ENCODE measurements at places on chromosomes 1 and 21. TPM values are rescaled to one million over a fixed set of nuclear protein-coding genes. Genes with fewer than 3 reads are reported as not detected.
A peak's percentile ranks its signal among the peaks of the same experiment; 100 is the strongest.

GRCh38 chr1:25161981-25162380, 70.3 kb downstream of the SYF2 start:
- DNase-seq = no peak

DNA sequence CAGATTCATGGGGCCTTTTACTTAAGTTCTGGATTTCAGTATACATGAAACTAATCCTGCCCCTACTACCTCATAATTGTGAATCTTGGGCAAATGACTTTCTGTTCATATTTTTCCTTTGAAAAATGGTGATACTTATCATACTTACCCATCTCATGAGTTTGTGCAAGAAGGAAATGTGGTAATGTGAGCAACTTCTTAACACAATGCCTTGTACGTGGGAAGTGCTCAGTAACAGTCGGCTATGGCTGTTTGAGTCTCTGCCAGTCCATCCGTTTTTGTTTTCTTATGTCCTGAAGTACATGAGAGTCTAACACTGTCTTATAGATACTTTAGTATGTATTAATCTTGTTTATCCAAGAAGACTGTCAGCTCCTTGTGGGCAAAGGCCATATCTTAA, 86.5 kb downstream of the PATJ start:
- DNase-seq = no peak

Gene CD34
- total RNA-seq = 0.07 TPM

DNA sequence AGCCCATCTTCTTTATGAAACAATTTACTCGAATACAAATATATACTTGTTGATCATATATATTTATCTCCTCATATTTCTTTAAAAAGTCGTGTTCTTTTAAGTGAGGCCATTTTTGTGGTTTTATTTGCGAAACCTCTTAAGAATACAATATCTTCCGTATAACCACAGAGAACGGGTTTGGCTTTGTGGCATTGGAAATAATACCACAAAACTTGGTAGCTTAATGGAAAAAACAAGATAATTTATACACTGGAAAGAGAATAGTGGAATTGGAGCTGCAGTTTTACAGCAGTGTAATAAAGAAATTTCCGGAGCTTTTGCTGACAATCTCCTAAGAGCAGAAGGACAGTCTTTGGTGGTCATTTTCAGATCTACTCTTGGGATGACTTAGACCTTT, 29.4 kb downstream of the PTGFR start:
- no peak for DNase-seq

DNA sequence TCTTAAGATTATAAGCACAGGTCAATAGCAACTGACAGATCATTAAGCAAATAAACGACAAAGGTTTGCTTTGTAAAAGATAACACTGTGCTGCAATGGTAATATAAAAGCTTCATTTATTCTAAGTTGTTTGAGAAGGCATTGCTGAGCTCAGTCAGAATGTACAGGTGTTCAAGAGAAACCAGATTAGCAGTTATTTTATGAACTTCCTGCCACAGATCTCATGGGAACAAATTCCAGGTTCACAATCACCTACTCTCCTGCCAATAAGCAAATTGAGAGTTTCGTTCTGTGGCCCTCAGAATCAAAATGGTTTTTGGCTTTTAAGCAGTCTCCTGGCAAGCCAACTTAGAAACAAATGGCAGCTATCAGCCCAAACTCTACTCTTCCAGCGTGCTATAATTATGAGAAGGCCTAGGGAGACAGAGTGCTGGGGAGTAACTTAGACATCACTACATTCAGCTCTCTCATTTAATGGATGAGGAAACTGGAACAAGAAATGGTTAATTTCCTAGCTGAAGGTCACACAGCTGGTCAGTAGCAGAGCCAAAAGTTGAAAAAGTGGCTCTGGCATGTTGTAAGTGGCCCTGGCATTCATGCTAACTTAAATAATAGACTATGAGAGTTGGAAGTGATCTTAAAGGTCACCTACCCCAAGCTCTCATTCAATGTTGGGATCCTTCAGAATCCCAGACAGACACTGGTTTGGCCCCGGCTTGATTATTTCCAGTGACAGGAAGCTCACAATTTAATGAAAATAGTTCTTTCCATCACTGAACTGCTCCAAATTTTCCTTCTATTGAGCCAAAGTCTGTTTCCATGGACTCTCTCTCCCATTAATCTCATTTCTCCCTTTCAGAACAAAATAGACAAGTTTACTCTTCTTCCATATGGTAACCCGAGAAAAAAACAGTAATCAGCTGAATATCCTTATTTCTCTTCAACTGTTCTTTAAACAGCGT, 82.6 kb upstream of the EDEM3 start:
- DNase-seq = no peak

Gene IL10
- total RNA-seq = not detected

DNA sequence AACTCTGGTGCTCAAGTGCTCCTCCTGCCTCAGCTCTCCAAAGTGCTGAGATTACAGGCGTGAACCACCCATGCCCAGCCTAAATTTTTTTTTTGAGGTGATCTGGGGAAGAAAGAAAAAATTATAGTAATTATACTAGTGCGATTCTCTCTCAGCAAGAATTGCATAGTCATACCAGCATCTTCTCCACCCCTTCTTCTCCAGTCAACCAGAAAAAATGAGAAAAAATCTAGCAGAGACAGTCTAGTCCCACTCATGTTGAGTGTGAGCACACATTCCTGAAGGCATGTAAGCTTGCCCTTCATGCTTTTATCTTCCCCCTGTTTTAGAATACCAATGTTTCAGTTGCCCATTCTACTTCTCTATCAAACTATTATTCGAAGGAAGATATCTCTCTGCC, 207.6 kb downstream of the S1PR1 start:
- DNase-seq = no peak

GRCh38 chr21:43908167-43908566, 43.1 kb downstream of the AGPAT3 start:
- no peak for DNase-seq

GRCh38 chr1:51313961-51314777, 16.2 kb downstream of the TTC39A start:
- no peak for DNase-seq

DNA sequence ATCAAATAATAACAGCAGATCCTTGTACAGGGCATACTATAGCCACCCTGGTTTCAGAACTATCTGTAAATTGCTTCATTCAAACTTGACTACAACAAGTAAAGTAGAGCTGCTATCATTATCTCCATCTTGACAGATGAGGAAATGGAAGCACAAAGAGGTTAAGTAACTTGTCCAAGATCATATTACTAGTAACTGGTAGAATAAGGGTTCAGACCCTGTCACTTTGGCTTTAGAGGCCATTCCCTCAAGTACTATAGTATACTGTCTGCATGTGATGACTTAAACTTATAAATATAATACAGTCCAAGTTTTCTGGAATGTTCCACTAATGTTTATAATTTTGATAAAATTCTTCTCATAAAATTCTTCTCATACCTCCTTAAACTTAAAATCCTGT, 24.8 kb downstream of the PGM1 start:
- no peak for DNase-seq

Gene SEC16B
- 0.70 TPM for total RNA-seq

Gene FCRL1
- not detected for total RNA-seq

GRCh38 chr1:156760092-156760795, 7.1 kb upstream of the PRCC start:
- no peak for DNase-seq

- peak; percentile 90 for DNase-seq
Observed at GRCh38 chr1:178310685-178311105, 186.1 kb downstream of the CLEC20A start.

DNA sequence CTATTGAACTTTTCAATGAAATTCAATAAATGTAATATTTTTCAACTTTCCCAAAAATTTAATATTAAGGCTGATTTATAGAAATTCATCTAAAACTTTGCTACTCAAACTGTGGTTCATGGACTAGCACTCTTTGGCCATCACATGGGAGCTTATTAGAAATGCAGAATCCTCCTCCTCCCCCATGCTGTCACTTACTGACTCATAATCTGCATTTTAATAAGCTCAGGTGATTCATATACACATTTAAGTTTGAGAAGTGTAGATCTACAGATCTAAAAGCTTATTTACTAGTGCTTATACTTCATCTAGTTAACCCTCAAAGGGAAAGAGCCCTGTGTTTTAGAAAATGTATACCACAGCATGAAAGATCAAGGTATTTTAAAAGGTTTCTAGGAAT, 84.3 kb downstream of the HS2ST1 start:
- no peak for DNase-seq

DNA sequence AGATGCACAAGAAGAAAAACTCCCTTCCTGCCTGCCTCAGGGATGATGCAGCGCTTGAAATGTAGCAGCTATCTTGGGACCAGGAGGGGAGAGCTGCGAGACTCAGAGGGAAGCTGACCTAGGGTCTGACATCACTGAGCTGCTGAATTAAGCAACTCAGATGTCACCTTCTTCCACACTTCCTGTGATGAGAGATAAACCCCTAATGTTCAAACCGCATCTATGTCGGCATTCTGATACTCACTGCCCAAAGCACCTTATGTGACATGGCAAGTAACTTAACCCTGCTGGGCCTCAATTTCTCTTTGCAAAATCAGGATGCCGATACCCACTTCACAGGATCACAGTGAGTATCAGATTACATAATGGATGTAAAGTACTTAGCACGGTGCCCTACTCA, 9.1 kb upstream of the AK2 start:
- no peak for DNase-seq

Gene NUCKS1
- total RNA-seq = 296 TPM

Gene FCRL6
- not detected for total RNA-seq

Gene WNT9A
- 2.0 TPM for total RNA-seq

DNA sequence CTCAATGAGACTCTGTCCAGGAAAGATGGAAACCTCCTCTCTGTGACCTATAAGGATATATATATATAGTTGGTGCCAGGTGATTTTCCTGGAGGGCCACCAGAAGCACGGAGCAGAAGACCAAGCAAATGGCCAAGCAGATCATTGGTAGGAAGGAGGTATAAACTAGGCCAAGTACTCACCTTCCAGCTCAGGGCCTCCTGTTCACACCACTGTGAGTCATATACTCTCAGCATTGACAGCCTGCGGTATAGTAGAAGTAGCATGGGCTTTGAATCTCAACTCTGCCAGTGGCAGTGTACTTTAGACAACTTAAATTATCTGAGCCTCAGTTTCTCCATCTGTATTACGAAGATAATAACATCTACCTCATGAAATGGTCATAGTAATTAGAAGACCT, 15.4 kb downstream of the IL12RB2 start:
- no peak for DNase-seq

Gene AADACL4
- total RNA-seq = not detected

DNA sequence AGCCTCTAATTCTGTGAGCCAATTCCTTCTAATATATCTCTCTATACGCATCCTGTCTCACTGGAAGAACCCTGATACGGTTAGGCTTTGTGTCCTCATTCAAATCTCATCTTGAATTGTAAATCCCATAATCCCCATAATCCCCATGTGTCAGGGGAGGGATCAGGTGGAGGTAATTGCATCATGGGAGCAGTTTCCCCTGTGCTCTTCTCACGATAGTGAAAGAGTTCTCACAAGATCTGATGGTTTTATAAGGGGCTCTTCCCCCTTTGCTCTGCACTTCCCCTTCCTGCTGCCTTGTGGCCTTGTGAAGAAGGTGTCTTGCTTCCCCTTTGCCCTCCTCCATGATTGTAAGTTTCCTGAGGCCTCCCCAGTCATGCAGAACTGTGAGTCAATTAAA, 116.1 kb downstream of the MRPS6 start:
- no peak for DNase-seq

Gene CRP
- not detected for total RNA-seq

GRCh38 chr1:45442272-45442671, 48.7 kb downstream of the TESK2 start:
- DNase-seq = no peak

GRCh38 chr1:231776010-231776756, 149.6 kb downstream of the DISC1 start:
- no peak for DNase-seq

DNA sequence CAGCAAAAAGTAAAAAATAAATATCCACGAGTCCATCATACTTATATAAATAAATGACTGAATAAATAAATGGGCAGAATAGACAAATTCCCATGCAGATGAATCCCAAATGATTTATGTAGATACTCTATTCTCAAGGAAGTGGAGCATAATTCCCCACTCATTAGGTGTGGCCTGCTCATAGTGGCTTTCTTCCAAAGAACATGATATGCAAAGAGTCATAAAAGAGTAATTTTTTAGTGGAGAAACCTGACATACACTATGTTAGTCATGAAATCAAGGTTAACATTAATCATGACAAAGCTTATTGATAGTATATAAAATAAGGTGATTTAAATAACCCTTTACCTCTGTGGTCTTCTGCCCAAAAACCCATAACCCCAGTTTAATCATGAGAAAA, 298.9 kb downstream of the DPYD start:
- no peak for DNase-seq

GRCh38 chr1:183327434-183328290, 90.5 kb downstream of the NMNAT2 start:
- DNase-seq = no peak

- DNase-seq = no peak
Observed at GRCh38 chr1:245765230-245766000, 610.6 kb downstream of the KIF26B start.

- no peak for DNase-seq
Observed at GRCh38 chr1:48841966-48842365, 65.3 kb upstream of the BEND5 start.
